CD8-positive, alpha-beta T cell (primary cell): ENCODE measurements at places on chromosomes 1 and 21. TPM values are rescaled to one million over a fixed set of nuclear protein-coding genes. Genes with fewer than 3 reads are reported as not detected.

DNA sequence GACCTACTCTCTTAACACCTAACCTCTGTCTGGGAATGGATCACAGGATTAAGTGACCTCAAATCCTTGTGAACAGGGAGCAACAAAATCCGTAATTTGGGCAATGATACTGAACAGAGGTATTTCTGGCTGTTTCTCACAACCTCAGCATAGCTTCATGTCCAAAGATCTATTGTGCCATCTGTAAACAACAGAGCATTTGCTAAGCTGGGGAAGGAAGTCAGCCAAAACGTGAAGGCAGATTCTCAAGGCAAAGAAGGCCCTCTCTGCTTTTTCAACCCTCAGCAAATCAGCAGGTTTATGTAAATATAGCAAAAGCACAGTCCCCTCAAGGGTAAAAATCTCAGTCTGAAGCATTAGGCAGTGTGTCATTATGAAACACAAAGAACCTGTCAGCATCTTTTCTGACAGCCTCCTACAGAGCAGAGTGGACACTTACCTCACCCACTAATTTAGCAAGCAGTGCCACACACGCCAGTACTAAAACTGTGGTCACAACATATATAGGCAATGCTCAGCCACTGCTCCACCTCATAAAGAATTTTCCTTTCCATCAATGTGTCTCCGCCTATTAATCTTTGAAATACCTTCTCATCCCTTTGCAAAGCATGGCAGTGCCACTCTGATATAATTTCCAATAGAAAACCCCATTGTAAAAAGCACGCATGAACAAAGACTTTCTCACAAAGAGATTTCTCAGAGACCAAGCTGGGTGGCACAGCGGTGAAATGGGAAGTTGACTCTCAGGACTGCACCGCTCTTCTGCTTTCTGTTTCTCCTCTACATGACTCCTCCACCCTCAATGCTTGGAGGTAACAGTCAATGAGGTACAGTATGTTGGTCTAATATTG lies 188.0 kb downstream of the RERE start:
- DNase-seq = no peak

- no peak for DNase-seq
Observed at GRCh38 chr1:153976819-153977249, 640 bp downstream of the JTB start.

DNA sequence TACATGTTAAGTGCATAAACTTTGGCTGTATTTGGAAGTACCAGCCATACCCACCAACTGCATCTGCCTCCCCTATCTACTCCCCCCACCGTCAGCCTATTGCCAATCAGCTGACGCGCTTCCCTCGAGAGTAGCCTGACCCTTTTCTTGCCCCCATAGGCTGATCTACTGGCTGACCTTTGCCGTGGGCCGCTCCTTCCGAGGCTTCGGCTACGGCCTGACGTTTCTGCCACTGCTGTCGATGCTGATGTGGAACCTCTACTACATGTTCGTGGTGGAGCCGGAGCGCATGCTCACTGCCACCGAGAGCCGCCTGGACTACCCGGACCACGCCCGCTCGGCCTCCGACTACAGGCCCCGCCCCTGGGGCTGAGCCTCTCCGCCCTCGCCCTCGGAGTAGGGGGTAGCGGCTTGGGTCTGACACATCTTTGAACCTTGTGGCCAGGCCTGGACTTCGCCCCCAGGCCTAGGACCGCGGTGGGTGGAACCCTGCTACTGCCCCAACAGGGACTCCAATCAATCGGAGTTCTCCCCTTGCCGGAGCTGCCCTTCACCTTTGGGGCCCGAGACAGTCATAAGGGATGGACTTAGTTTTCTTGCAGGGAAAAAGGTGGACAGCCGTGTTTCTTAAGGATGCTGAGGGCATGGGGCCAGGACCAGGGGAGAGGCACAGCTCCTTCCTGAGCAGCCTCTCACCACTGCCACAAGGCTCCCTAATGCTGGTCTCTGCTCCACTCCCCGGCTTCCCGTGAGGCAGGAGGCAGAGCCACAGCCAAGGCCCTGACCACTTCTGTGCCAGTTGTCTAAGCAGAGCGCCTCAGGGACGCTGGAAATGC lies 4.0 kb downstream of the GLMP start:
- DNase-seq = no peak

FMO5 gene
- total RNA-seq = 0.43 TPM

RNU1-1 gene
- total RNA-seq = 3,852 TPM
